ENCODE measurements at places on chromosomes 7 and 10.

DNA sequence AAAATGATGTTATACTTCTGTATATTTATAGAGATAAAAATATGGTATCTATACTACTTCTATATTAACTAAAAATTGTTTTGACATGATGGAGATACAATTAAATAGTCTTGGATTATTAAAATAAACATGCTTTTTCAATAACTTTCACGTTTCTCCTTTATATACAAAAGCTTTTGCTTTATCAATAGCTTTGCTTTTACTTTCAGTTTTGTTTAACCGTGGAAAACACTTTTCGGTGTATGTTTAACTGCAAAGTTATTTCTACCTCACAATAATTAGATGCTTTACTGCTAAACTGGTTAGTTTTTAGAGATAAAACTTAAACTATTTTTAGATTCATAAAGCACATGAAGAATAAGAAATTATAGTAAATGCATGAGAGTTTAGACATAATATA lies 432.1 kb upstream of the PCDH15 start:
- no peak for DNase-seq

DNA sequence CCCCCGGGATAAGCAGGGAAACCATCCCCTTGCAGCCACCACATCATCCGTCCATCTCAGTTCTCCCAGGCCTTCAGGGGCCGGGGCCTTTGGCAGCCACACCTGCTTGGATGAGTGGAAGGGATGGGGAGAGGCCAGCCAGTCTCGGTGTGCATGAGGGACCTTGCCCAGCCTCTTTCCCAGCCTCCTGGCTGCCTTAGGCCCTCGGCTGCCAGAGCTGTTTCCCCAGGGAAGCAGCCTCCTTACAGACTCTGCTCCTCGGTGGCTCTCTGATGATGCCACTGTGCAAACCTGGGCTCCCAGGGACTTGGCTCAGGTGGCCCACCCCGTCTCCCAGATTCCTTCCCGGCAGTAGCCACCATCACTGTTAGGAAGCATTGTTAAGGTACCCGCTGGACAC lies 14.7 kb downstream of the FGF8 start:
- DNase-seq: no peak

DNA sequence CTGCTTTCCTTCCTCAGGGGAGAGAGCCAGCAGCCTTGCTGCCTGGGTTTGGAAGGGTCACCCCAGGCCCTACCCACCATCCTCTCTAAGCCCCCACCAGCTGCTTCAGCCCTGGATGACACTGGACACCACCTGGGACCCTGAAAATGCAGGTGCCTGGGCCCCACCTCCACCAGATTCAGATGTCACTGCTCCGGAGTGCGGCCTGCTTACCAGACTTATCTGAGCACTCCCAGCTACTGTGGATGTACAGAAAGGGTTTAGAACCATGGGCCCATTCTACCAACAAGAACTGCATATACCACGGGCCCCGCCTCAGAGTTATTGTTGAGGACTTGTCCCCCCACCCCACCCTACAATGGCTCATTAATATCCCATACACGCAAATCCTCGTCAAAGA lies 172.3 kb downstream of the PTPRN2 start:
- no peak for DNase-seq

GRCh38 chr7:70190281-70190680 lies 592.0 kb downstream of the AUTS2 start:
- DNase-seq: no peak

GRCh38 chr10:60346661-60347060 lies 43.0 kb downstream of the ANK3 start:
- no peak for DNase-seq

GRCh38 chr7:41051535-41051934 lies 651.4 kb downstream of the INHBA start:
- no peak for DNase-seq

DNA sequence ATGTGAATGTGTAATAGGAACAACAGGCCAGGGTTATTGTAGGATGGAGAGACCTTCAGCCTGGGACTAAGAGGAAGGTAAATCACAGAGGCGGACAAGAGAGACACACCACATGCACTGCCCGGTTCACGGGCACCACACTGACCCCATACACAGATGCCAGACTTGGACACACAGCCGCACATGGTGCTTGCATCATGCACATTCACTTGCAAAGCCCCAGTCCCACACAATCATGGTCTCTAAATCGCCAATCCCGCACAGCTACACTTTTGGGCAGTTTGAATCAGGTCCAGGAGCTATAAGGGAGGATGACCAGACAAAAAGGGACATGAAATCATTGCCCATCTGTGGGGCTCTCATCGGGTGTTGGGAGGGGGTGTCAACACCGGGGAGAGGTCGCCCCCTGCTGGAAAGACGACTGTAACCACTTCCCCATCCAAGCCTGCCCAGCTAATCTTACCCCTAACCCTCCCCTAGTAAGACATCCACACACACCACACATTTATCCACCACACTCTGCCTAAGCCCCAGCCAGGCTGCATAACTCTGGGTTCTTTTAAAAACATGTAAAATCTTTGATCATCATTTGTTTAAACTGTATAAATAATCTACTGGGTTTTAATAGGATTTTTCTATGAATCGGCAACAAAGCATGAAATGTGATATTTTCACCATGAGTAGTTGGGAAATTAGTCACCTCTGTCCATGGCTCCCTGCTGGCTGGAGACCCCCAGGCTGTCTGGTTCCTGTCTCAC lies 40.5 kb upstream of the SLF2 start:
- peak; percentile 51 for DNase-seq

DNA sequence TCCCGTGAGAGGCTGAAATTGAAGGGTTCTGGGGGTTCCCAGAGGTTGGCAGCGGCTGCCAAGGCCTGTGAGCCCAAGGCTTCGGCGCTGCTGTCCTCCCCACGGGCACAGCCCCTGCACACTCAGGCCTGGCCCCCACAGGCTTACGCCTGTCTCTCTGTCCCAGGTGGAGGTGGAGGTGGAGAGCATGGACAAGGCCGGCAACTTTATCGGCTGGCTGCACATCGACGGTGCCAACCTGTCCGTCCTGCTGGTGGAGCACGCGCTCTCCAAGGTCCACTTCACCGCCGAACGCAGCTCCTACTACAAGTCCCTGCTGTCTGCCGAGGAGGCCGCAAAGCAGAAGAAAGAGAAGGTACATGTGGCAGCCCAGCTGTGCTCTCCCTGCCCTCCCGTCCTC lies 43.1 kb upstream of the LRRC4 start:
- DNase-seq: no peak

DNA sequence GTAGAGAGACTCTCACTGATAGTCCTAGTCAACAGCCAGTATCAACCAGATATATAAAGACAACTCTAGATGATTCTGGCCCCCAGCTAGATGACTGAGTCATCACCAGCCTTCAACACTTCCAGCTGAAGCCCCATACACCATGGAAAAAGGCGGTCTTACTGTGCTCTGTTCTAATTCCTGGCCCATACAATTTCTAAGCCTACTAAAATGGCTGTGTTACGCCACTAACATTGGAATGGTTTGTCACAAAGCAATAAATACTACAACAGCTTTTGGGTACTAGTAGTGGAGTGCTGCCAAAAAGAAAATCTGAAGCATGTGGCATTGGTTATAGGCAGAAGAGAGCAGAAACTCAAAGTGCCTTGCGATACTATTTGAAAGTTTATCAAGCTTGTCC lies 13.0 kb upstream of the TES start:
- no peak for DNase-seq

DNA sequence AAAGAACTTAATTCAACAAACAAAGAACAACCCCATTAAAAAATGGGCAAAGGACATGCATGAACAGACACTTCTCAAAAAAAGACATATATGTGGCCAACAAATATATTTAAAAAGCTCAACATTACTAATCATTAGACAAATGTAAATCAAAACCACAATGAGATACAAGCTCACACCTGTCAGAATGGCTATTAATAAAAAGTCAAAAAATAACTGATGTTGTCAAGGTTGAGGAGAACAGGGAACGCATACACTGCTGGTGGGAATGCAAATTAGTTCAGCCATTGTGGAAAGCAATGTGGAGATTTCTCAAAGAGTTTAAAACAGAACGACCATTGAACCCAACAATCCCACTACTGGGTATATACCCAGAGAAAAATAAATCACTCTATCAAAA lies 19.1 kb downstream of the ZFAND4 start:
- no peak for DNase-seq

DNA sequence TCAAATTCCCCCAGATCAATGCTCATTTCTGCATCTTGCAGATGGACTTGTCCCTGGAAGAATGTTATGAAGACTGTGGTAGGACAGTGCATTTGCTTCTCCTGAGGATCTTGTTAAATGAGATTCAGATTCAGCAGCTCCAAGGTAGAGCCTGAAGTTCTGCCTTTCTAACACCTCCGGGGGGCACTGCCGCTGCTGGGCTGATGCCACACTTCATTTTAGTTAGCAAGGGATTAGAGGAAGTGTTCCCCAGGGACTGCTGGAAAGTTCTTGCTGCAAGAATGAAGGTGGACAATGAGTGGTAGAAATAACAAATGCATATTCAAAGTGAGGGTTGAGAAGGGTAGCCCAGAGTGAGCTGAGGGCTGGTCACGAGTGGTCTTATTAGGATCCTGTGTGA lies 434.3 kb upstream of the AKR1E2 start:
- DNase-seq: no peak

GRCh38 chr7:54292171-54292925 lies 249.8 kb upstream of the VSTM2A start:
- no peak for DNase-seq

DNA sequence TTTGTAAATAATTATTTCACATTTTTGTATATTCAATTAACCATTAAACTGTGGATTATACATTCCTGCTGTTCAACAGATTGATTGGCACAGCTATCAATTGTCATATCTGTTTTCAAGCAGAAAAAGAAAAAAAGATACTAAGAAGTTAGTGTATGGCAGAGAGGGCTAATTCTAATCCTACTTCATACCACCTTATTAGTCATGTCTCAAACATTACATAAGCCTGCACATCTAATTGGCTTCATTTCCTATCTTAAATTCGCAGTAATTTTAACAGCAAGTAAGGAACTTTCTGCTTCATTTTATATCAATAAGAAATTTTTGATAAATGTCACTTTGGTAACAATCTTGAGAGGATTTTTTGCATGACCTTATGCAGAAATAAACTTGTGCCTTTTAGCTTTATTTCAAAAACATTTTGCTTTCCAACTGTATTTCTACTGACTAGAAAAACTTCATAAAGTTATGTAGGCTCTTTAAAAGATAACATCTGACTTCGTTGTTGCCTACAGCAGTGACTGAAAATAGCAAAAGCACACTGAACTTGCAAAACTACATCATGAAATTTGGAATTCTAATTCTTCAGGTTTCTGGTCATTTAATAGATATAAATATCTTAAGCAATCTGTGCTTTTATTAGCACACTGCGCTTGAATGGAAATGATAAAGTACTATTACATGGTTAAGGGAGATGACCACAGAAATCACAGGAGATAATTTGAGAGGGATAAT lies 111.5 kb downstream of the SEMA3C start:
- no peak for DNase-seq

- no peak for DNase-seq
These were observed 73.9 kb downstream of the REEP3 start for GRCh38 chr10:63595072-63595471.

GRCh38 chr7:89772276-89772675 lies 382.0 kb upstream of the STEAP1 start:
- no peak for DNase-seq

DNA sequence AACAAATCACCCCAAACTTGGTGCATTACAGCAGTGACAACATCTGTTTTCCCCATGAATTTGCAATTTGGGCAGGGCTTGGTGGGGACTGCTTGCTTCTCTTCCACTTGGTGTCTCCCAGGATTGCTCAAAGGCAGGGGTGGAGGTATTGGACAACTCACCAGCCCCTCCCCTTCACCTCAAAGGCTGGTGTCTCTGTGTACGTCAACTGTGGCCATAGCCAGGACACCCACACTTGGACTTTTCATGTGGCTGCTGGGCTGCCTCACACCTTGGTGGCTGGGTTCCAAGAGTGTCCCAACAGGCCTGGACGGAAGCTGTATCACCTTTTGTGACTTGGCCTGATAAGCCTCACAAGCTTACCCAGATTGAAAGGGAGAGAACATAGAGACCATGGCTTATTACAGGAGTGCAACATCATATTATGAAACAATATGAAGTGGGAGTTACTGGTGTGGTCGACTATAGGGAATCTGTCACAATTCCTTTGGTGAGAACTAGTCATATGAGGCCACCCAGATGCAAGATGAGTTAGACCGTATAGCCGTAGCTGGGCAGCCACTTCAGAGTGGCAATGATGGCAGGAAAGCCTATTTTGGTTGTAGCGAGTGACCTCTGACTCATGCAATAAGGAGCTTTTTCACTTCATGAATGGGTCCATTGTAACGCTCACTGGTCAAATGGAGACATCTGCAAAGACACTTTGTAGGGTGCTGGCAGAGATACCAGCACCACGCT lies 187.6 kb upstream of the ITGB1 start:
- DNase-seq: peak; percentile 28

DNA sequence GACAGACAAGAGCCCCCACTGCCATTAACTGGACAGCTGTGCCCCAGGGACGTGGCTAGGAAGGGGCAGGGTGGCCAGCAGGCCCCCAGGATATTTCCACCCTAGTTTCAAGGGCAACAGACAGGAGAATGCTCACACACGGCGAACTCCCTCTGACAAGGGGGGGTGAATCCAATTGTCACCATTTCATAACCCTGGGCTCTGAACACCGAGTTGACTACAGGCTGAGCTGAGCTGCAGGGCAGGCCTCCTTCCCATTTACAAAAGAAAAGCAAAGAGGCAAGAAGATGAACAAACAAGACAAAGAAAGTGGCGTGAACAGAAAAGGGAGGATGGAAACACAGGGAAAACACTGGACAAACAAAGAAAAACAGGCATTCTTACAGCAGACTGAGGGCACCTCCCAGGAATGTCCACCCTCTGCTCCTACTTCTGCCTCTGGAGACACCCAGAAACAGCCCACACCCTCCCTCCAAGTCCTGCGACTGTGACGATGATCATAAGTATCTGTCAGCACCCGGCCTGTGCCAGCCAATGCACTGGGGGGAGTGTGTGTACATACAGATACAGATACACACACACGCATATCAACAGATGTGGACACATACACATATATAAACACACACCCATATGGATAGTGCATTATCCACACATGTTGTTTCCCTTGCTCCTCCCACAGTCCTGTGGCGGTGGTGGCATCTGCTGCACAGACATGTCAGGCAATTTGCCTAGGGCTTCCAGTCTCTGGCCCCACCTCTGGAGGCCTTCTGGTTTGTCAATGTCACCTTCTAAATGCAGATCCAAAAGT lies 66.2 kb downstream of the FAM53B start:
- no peak for DNase-seq

All from suppressor macrophage treated with lipopolysaccharide for 4 hours (primary cell).